ENCODE measurements at places on chromosomes 3 and 15. TPM values are rescaled to one million over a fixed set of nuclear protein-coding genes. Genes with fewer than 3 reads are reported as not detected.

LINGO1 gene
- 0.24 TPM for total RNA-seq

SLC28A1 gene
- 0.05 TPM for total RNA-seq

CFAP91 gene
- total RNA-seq, result 1.1 TPM

ATP13A4 gene
- 0.80 TPM for total RNA-seq

FGF12 gene
- 0.19 TPM for total RNA-seq

INAFM2 gene
- 10.1 TPM for total RNA-seq

GOLGA6L7 gene
- not detected for total RNA-seq

FAM3D gene
- total RNA-seq, result 0.14 TPM

STARD5 gene
- 3.6 TPM for total RNA-seq

CHRFAM7A gene
- 0.38 TPM for total RNA-seq

THPO gene
- total RNA-seq, result not detected

SAXO2 gene
- total RNA-seq, result 0.80 TPM

RAD51 gene
- 12.3 TPM for total RNA-seq

Measured in thymus (tissue), 14 donors.